GM12864 (cell line): ENCODE measurements at places on chromosomes 12 and 14.

DNA sequence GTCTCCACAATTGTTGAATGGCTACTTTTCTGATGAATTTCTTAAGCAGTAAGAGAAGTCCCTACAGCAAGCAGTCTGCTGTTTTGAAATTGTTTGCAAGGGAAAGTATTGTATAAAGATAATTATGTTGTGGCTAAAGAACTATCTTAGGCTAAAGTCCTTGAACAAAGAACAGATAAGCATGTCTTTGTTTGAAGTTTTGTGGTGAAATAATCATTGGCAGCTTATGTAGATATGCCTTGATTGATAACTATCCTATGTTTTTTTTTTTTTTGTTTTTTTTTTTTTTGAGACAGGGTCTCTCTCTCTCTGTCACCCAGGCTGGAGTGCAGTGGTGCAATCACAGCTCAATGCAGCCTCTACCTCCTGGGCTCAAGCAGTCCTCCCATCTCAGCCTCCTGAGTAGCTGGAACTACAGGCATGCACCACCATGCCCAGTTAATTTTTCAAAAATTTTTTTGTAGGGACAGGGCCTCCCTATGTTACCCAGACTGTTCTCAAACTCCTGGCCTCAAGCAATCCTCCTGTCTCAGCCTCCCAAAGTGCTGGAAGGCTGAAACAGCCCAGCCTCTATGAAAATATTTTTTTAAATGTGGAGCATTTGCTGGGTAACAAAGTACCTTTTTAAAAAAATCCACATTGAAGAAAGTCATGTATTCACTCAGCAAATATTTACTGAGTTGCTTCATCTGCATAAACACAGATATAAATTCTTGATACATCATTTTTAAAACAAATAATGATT is 80.8 kb downstream of the LLPH start:
- no peak for DNase-seq

- DNase-seq = no peak
Measured at GRCh38 chr12:49973361-49973830, 649 bp downstream of the AQP6 start.

- no peak for DNase-seq
Measured at GRCh38 chr14:78278464-78279250, 108.5 kb downstream of the NRXN3 start.

DNA sequence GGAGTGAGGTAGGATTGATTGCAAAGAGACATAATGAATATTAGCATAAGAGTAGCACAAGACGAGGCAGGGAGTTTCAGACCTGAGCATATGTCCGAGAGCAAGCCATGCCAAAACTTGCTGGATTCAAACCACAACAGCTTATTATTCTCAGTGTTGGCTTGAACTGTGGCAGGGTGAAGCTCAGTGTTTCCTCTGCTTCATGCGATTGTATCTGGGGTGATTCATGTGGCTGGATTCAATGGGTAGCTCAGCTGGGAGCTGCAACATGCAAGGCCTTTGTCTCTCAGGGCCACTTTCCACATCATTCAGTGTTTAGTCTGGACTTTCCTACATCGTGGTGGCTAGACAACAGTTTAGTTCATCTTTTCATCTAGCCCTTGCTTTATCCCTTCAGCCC is 22.1 kb upstream of the E2F7 start:
- no peak for DNase-seq

DNA sequence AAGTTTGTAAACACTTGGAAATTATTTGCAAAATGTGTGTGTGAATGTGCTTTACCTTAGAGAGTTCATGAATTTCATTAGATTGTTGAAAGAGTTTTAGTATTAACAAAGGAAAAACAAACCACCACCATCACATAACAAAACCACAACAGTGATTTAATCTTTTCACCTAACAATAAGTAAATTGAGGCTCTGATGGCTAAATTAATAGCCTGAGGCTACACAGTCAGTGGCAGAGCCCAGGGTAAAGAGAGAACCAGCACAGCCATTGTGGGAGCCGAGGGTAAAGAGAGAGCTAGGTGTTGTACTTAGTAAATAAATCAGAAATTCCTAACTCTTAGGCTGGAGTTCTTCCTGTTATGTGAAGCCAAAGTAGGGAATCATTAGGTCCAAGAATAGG is 51.2 kb upstream of the CAPRIN2 start:
- no peak for DNase-seq

DNA sequence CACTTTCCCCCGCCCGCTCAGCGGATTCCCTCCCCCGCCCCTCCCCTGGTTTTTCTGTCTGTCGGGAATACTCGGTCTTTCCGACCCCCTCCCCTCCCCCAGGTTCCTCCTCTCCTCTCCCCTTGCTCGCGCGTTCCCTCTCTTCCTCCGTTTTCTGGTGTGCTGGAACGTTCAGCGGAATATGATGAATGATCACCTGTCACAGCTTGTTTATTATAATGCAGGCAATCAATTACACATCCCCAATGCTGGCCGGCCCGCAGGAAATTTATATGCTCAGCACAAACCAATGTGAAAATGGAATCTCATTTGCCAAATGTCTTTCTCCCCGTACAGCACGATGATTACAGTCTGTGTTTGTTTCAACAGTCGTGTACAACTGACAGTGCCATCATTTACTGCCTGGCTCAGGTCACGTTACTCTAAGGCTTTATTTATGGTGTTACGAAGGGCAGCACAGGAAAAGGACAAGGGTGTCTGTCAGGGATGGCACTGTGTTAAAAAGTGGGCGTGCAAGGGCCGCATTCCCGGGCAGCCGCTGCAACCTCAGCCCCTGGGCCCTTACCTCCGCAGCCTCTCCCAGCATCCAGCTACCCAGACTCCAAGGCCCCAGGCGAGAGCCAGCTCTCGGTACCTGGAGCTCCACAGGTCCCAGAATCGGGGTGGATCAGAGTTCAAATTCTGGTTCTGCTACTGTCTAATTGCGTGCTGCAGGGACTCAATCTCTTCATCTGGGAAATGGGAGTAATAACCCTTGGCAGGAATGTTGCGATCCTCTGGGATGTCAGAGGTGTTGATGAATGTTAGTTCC is 24.7 kb upstream of the MAP1LC3B2 start:
- DNase-seq = no peak

GRCh38 chr12:53292426-53292825 is 2.9 kb upstream of the PFDN5 start:
- DNase-seq = no peak

DNA sequence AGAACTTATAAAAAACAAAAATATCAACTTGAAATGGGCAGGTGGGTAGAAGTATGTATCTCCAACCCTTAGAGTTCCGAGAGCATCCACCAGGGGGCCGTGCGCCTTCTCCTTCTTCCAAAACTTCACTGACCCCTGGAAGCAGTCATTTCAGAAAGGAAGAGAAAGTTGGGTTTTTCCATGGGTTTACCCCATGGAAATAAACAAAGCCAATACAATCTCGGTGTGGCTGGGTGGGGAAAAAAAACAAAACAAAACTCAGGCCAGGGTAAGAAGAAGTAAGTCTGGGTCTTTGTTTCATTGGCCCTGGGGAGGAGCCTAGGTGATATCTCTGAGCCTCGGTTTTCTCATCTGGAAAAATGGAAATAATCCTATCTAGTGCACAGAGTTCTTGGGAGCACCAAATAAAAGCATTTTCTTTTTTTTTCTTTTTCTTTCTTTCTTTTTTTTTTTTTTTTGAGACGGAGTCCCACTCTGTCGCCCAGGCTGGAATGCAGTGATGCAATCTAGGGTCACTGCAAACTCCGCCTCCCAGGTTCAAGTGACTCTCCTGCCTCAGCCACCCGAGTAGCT is 33.6 kb upstream of the HNF1A start:
- DNase-seq = peak; percentile 13

DNA sequence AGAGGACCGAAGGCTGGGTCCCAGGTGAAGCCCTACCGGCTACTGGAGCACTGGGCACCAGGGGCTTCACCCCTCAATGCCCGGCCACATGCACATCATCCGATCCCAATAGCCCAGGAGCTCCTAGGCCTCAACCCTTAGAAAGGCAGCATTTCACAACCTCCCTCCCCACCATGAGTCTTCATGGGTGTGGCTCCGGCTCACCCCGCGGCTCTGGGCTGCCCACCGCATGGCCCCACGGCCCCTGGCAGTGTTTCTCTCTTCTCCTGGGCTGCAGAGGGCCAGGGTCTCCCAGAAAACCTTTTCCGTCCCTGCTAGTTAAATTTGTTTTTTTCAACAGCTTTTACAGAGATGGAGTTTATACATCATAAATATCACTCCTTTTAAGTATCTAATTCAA is 28.6 kb upstream of the DLK1 start:
- DNase-seq = no peak

DNA sequence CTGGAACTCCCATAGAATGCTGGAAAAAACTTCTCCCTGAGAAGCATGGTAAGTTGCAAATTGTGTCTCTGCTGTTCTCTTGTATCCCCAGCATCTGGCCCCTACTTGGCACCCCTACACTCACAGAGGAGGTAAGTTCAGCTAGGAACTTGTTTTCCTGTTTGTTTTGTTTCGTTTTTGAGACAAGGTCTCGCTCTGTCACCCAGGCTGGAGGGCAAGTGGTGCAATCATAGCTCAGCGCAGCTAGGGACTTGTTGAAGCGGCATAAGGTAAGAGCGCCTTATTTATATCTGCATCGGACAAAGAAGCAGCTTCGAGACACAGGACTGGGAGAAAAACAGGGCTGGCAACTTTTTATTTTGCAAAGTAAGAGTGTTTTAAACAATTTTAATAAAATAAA is 18.5 kb upstream of the ANO2 start:
- DNase-seq = no peak

DNA sequence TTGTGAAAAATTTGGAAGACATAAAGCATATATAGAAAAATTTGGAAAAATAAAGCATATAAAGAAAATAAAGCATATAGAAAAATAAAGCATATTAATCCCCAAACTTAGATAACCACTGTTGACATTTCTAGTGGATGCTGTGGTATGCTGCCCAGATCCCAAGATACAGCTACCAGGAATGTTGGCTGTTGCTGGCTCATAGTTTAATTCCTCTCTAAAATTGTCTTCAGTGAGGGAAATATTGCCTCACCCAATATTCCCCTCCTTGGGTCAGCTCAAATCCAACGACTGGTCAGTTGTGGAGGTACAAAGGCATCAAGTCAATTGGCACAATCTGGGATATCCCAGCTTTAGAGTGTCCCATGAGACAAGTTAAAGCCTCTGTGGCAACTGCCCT is 10.1 kb upstream of the KICS2 start:
- no peak for DNase-seq

- DNase-seq = no peak
Measured at GRCh38 chr12:114238808-114239207, 167.1 kb downstream of the TBX5 start.

DNA sequence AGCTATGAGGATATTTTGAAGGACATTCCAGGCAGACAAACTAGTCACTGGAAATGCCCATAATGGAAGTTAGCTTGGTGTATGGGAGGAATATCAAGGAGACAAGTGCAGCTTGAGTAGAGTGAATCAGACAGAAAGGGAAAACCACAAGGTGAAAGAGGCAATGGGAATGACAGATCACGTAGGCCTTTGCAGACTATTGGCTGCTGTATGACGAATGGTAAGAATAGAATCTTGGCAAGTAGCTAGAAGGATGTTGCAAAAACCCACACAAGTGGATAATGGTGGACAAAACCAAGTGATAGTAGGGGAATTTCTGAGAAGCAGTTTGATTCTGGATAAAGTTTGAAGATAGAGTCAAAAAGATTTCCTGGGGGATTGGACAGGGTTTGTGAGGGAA is 196.9 kb upstream of the NOVA1 start:
- no peak for DNase-seq

DNA sequence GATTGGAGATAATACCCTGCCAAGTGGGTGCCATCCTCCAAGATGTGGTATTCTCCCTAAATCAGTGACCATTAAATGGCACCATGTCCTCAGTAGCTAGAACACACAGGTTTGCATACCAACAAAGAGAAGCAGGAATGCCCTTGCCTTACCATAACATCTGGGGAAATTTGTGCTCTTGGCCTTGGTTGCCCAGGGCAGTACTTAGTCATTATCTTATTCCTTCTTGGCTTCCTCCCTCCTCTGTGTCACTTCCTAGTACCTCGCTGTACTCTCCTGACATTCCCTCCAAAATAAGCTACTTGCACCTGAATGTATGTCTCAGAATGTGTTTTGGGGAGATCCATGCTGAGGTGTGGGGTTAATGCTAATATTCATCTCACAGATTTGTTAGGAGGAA is 43.4 kb downstream of the GPR65 start:
- no peak for DNase-seq

DNA sequence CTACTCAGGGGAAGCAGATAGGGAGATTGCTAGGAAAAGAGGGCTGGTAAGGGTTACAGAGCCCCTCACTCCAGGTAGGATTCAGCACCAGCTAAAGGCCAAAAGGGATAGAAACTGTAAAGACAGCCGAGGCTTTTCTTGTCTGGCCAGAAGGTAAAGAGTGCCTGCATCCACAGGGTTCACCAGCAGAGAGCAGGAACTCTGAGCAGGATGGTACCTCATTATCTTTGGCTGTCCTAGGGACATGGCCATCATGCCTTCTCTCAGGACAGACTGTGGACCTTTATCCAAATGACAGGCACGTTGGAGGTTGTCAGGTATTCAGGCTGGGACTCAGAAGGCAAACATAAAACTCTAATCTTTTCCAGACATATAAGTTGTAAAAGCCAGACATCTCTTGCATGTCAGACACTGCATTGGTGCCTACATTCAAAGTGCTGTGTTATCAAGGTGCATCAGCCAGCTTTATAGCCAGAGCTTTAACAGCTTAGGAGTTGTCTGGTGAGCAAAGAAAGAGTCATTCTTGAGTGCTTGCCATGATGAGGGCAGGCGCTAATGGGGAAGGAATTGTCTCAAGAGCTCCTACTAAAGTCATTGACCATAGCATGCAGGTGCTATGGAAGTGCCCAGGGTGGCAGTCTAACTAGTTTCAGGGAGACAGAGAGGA is 89.5 kb downstream of the PELI2 start:
- DNase-seq = no peak

- DNase-seq = no peak
Measured at GRCh38 chr12:3150931-3151835, 74.0 kb downstream of the TSPAN9 start.

- DNase-seq = no peak
Measured at GRCh38 chr12:24379861-24380521, 430.5 kb upstream of the SOX5 start.

GRCh38 chr12:19520646-19521415 is 81.5 kb downstream of the AEBP2 start:
- DNase-seq = no peak

DNA sequence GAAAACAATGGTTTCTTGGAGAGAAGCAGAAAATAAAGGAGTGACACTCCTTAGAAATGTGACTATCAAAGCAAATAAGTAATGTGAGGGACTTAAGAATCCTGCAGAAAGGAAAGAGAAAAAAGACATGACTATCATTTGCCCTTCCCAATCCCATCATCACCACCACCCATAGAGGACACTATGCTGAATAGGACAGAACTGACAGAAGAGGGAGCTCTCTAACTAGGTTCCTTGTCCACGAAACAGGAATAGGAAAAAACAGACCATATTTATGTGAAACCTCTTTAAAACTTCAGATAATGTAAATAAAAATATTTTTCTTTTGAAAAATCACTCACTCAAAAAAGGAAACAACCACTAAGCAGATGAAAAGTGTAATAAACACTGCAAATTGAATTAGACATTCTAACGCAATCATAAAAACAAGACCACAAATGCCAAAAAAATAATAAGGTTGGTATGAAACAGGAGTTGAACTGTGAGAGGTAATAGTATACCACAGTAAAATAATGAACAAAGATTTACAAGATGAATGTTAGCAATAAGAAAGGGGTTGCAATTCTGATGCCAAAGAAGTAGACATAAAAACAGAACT is 24.1 kb downstream of the KLRD1 start:
- DNase-seq = no peak
